ENCODE measurements at places on chromosomes 11 and 22. TPM values are rescaled to one million over a fixed set of nuclear protein-coding genes. Genes with fewer than 3 reads are reported as not detected.

- DNase-seq, result no peak
Measured at GRCh38 chr11:128628325-128628673, 40.9 kb upstream of the ETS1 start.

DNA sequence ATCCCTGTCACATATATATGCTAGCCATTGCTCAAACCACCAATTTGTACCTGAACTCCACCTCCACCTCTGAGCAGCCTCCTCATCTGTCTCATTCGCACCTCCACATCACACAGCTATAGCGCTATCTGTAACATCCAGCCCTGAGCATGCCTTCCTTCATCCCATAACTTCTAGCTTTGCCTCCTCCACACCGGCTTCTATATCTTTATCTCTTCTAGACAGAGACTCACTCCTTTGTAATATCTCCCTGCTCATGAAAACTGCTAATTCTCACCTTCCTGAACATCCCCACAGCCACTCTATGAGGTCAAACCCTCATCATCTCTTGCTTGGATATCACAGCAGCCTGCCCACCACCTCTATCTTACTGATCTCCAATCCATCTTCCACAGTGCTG lies 5.9 kb downstream of the SIAE start:
- no peak for DNase-seq

DNA sequence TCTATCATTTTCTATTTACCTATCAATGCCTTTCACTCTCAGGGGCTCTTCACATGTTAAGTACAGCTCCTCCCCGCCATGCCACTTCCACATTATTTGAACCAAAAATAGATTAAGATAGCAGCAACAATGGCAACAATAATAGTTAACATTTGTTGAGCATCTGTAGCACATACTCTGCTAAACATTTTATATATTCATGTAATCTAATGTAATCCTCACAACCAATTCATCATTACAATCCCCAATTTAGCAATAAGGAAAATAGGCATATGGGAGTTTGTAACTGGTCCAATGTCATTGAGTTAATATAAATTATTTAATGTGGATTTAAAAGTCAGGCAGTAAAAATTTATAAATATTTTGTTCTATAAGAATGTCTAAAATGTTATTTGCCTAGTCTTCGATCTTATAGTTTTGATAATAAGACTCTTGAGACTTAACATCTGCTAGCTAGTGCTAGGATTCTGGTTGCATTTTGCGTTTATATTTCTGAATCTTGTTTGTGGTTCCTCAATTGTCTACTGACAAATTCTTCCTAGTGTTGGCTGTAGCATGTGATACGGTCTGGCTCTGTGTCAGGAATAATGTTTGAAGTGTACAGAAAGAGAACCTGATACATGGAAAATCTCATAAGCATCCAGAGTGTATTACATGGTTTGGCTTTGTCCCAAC lies 621.5 kb upstream of the LUZP2 start:
- DNase-seq, result no peak

DNA sequence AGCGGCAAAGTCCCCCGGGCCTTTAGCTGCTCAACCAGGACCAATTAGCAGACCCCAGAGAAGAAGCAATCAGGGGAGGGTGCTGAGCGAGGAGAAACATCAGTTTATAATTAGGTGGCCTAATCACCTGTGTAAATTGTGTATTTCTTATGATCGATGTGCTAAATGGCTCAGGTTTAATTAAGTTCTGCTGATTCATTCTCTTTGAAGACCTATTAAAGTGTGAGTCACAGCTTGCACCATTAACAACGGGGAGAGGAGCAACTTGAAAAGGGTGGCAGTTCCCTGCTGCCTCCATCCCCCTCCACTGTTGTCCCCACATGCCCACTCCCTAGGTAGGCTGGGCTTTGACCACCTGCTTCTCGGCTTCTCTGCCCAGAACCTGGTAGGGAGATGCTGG lies 10.7 kb downstream of the ISX start:
- no peak for DNase-seq

GRCh38 chr11:4454021-4454420 lies 4.9 kb downstream of the OR52K2 start:
- DNase-seq, result no peak

GRCh38 chr11:112961751-112962578 lies 745 bp downstream of the NCAM1 start:
- peak; percentile 29 for DNase-seq

GRCh38 chr22:20641919-20642579 lies 131.9 kb upstream of the SERPIND1 start:
- no peak for DNase-seq

- no peak for DNase-seq
Measured at GRCh38 chr22:20251981-20252380, 16.1 kb downstream of the RTN4R start.

DNA sequence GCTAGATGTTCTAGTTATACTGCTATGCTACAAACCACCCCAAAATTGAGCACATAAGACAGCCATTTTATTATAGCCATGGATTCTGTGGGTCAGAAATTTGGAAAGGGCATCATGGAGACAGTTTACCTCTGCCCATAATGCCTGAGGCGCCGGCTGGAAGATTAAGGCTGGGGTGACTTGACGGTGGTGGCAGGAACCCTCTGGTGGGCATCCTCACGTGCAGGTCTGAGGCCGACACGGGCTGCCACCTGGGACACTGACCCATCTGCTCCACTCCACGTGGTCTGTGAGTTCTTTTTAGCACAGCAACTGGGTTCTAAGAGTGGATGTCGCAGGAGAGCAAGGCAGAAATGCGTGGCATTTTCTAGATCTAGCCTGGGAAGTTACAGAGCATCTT lies 40.0 kb upstream of the PRDM11 start:
- no peak for DNase-seq

- DNase-seq, result no peak
Measured at GRCh38 chr11:31059529-31059928, 310.0 kb downstream of the DCDC1 start.

DNA sequence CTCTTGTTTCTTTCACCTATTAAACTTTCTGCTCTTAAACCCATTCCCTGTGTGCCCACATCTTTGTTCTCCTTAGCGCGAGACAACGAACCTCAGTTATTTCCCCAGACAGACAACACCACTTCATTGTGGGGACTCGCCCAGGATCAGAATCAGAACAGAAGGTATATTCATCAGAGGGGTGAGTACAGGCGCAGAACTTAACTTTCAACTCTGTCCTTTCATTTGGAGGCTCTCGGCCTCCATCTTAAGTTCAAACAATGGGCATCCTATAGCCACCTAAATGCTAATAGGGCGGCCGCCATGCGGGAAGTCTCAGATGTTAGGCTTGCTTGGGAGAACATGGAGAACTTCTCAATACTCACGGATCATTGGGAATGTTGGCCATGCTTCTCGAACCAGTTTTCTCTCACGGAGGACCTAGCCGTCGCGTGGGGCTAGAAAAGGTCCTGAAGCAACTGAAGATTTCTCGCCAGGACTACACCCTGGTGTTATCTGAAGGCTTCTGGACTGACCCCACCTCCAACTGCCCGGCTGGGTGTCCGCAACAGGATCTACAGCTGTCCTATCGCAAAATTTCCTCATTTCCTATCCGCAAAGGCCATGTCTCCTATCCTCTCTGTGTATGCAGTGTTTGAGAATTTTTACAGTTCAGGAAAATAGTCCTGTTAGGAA lies 13.4 kb upstream of the HYLS1 start:
- DNase-seq, result no peak

- DNase-seq, result no peak
Measured at GRCh38 chr11:95093548-95093947, 3.9 kb downstream of the ENDOD1 start.

DNA sequence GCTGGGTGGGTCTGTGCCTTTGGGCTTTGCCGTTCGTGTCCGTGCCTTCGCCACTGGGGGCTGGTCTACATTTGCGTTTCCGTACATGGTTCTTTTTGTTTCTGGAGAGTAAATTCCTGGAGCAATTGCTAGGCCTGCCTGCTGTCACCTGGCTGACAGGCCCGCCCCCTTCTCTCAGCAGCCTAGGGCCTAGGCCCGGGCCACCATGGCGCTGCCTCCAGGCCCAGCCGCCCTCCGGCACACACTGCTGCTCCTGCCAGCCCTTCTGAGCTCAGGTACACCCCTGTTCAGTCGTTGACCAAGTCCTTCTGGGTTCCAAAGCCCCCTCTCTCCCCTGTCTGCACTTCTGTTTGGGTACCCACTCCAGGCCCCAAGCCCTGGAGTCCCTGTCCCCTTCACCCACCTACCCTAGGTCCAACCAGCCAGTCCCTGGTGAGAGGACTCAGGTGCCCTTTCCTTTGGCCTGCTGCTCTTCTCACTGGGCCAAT lies 649 bp downstream of the TMEM25 start:
- no peak for DNase-seq

- DNase-seq, result no peak
Measured at GRCh38 chr11:134669796-134670195, 257.8 kb upstream of the B3GAT1 start.

- no peak for DNase-seq
Measured at GRCh38 chr22:31652911-31653684, 8.9 kb downstream of the PISD start.

- no peak for DNase-seq
Measured at GRCh38 chr22:17336061-17336460, 33.2 kb upstream of the CECR2 start.

- DNase-seq, result no peak
Measured at GRCh38 chr22:46964773-46965550, 202.5 kb downstream of the TBC1D22A start.

GRCh38 chr22:48676266-48677167 lies 1151.2 kb downstream of the BRD1 start:
- no peak for DNase-seq

DNA sequence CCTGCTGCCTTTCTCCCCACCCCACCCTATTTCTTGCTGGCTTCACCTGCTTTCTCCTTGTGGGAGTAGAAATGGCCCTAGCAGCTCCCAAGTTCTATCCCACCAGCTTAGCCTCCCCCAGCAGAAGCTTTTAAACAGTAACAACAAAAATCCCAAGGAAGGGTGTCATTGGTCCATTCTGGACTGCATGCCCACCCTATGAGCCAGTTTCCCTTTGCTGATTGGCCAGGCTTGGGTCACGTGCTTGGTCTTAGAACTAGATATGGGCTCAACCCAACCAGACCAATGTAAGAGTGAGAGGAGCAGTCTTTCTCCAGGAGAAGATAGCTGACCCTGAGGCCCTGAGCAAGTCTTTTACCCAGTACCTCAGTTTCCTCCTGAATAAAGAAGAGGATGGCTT lies 2.3 kb downstream of the MTFP1 start:
- no peak for DNase-seq

GRCh38 chr11:62647609-62648005 lies 1.2 kb upstream of the GANAB start:
- DNase-seq, result no peak

GRCh38 chr11:76838678-76839068 lies 22.0 kb upstream of the ACER3 start:
- no peak for DNase-seq

GRCh38 chr11:5124891-5125620 lies 13.1 kb downstream of the OR52A5 start:
- no peak for DNase-seq

DNA sequence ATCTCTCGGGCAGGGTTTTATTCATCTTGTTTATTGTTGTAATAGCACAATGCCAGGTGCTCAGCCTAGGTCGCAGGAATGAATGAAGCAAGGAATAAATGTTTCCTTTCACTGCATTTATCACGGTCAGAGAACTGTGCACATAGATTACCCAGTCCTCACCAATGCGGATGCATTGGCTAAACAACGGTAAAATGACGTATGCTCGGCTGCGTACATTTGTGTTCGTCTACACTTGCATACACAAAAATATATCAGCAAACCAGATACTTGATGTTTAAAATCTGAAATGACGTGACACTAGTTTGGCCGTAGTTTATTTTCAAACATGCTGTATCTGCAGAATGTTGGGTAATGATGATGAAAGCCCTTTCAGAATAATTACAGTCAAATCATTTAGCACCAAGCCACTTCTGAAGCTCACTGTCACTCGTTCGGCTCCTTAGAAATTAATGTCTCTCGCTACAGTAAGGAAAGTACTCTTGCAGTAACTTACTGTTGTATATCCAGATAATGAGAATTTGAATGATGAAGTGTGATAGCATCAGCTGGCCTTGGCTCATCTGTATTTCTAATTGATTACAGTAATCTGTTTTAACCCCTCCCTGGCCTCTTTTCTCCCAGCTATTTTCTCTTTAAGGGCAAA lies 268.9 kb downstream of the LRRC4C start:
- no peak for DNase-seq

GRCh38 chr11:87351676-87352075 lies 313.9 kb downstream of the TMEM135 start:
- no peak for DNase-seq

- no peak for DNase-seq
Measured at GRCh38 chr22:45149671-45150070, 14.1 kb upstream of the NUP50 start.

- DNase-seq, result no peak
Measured at GRCh38 chr22:45868571-45869339, 108.2 kb downstream of the WNT7B start.

GRCh38 chr11:34676227-34676626 lies 55.3 kb downstream of the EHF start:
- no peak for DNase-seq

GRCh38 chr11:35179466-35180135 lies 40.6 kb downstream of the CD44 start:
- DNase-seq, result no peak

GRCh38 chr22:20032407-20032991 lies 11.6 kb downstream of the TANGO2 start:
- DNase-seq, result no peak

DNA sequence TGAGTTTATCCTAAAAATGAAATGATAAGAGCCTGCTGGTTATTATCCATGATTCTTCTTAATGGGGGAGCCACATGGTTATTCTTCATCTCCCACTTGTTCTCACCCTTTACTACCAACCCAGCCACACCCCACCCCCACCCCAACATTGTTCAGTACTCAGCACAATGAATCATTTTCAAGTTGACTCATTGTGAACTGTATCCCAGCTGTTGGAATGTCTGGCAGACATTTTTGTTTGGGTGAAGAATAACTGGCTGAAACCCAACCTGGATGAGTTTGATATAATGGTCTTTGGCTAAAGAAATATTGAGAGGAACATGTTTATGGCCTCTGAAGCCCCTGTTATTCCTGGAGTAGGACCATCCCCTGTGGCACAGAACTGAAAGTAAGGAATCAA lies 136.2 kb downstream of the ELP4 start:
- DNase-seq, result no peak

DNA sequence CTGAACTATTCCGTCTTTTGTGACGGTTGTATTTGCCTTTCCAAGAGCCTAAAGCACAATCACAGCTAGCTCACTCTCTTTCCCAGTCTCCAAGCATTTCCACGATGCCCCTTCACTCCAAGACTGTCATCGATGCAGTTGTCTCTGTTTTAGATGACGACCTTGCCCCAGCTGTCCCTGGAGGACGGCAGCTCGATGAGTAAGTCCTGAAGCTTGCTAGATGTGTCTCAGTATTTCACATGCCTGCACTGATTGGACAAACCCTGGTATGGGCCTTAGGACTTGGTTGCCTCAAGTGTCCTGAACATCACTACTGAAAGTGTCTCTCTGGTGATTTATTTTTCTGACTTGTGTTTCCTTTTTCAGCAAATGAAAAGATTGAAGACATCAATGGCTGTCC lies 129.9 kb downstream of the NAV2 start:
- no peak for DNase-seq

- no peak for DNase-seq
Measured at GRCh38 chr11:46888636-46889035, 29.7 kb downstream of the LRP4 start.

Gene MS4A13
- not detected for total RNA-seq

Gene ZDHHC8
- 31.3 TPM for total RNA-seq

Gene GGTLC3
- not detected for total RNA-seq

Gene ROBO4
- not detected for total RNA-seq

Gene RIMBP3C
- not detected for total RNA-seq

Gene BRSK2
- 0.44 TPM for total RNA-seq

Gene NCR3LG1
- total RNA-seq, result 0.72 TPM

Gene SOX10
- not detected for total RNA-seq

Gene ZNF70
- 0.93 TPM for total RNA-seq
